Fibroblast of upper back skin (primary cell): ENCODE measurements at places on chromosomes 16 and 17.

DNA sequence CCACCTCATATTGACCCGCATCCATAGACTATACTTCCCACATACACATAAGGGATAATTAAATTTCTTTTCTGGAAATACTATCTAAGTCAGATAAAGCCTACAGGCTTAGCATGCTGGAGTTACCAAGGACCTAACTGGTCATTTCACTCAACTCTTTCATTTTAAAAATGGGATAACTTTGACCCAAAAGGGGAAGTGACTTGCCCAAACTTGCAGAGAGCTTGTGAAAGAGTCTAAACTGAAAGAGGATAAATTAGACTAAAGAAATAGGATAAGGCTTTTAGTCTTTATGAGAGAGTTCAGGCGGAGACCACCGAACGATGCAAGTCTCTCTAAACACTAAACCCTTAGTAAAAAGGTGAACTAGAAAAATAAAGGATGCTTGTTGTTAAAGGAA is 3.9 kb upstream of the KRT33A start:
- DNase-seq: no peak

GRCh38 chr16:11411059-11411550 is 65.8 kb downstream of the RMI2 start:
- DNase-seq: no peak

DNA sequence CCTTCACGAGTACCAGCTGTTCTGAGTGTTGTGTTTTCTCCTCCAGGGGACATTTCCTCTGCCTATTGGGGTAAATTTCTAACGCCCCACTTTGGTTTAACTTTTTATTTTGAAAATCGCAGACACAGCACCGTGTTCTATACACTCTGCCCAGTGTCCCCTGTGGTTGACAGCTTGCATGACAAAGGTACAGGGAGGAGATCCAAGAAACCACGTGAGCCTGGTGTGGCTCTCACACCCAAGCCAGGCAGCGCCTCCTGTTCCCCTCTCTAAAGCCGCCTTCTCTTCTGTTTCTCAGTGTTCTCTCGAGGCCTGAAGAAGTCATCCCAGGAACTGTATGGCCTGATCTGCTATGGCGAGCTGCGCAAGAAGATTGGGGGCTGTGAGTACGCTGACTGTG is 25.4 kb downstream of the CRAMP1 start:
- DNase-seq: no peak

GRCh38 chr16:88932929-88933328 is 44.1 kb downstream of the CBFA2T3 start:
- DNase-seq: no peak

- DNase-seq: no peak
Observed at GRCh38 chr17:35890774-35891155, 10.6 kb upstream of the CCL5 start.
